Stimulated activated CD4-positive, alpha-beta T cell treated with anti-CD3 and anti-CD28 coated beads, Interleukin-1b, Interleukin-23, amount 100 ng/mL, for 1 hour (primary cell): ENCODE measurements at places on chromosomes 5 and 9.

- no peak for DNase-seq
These were observed 137.8 kb downstream of the CEP120 start for GRCh38 chr5:123285122-123286023.

- no peak for DNase-seq
These were observed 36.4 kb upstream of the TNFAIP8 start for GRCh38 chr5:119319401-119319800.

DNA sequence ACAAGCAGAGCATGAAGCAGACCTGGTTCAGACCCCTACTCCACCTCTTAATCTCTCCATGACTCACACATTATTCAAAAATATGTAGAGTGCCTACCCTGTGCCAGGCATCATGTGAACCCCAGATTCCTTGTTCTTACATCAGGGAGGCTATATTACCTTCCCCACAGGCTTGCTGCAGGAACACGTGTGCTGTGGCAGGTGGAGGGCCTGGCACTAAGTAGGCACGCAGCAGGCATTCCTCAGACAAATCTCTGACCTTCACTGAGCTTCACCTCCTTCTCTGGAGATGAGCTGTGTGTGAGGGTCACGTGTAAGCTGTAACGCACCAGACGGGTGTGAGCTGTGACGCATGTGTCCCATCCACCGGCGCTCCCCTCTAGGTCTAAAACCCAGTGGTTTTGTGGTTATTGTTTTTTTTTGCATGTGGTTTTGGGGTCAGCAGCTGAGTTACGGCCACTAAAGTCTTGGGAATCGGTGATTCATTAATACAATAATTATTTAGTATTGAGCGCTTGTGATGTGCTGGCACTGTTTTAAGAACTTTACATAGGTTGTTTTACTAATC lies 30.3 kb downstream of the ANGPTL2 start:
- DNase-seq = no peak

DNA sequence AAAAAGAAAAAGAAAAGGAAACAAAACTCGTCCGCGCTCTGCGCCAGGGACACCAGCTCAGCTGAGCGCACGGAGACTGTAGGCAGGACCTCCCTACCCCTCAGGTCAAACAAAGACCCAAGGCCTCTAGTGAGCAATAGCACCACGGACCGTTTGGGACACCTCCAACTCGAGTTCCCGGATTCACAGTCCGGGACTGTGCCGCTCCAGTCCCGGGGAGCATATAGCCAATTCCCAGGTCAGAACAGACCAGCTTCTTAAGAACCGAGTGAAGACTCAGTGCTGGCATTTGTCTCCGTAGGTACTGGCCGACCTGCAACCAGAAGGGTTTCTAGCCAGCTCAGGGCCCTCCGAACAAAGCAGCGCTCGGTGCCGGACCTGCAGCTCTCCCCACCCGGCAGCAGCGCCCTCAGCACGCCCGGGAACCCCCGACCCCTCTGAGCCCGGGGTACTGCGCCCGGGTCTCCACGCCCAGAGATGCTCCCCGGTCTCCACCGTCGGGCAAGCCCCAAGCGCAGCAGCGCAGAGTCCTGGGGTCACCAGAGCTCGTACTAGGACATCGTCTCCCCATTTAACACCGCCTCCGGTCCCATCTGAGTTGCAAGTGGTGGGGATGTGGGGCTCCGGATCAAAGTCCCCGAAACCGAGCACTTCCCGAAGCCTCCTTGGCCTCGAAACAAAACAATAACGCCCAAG lies 591 bp downstream of the ABCA1 start:
- DNase-seq = no peak

DNA sequence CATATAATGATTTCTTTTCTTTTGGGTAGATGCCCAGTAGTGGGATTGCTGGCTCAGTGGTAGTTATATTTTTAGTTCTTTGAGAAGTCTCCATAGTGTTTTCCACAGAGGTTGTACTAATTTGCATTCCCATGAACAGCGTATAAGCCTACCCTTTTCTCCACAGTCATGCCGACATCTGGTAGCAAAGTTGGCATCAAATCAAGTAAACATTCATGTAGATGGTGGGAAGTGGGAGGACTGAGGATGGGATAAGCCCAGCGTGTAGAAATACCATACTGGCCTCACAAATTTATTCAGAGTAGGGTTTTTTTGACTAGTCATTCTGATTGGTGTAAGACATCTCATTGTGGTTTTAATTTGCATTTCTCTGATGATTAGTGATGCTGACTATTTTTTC lies 115.4 kb downstream of the EGFLAM start:
- no peak for DNase-seq

DNA sequence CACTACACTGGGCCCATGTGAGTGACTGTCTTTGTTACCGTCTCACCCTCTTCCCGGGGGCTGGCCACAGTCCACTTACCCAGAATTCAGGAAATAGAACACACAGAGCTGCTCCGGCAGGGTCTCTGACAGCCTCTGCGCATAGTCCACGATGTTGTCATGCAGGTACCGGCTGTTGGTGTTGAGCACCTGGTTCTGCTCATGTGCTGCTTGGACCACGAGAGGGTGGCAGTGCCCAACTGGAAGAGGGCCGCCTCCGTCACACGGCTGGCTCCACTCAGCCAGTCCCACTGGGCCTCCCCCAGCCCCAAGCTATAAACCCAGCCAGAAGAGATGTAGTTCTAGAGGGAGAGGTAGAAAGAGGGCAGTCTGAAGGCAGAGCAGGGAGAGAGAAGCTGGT lies 2.7 kb downstream of the PHYKPL start:
- no peak for DNase-seq
